Osteocyte (in vitro differentiated cells): ENCODE measurements at places on chromosomes 4 and X. TPM values are rescaled to one million over a fixed set of nuclear protein-coding genes. Genes with fewer than 3 reads are reported as not detected.

P2RY4 gene
- total RNA-seq: 0.27 TPM in 1 of 2 replicates, not detected in the other

- H3K36me3 ChIP-seq: no peaks in the 10 kb centered on the region
- no peak overlapping the region for H3K4me3 ChIP-seq
- H3K27ac ChIP-seq: no peak overlapping the region
- H3K4me1 ChIP-seq: no peaks in the 10 kb centered on the region
- H3K27me3 ChIP-seq: no peaks in the 10 kb centered on the region
- DNase-seq: no peak
Observed at GRCh38 chrX:129769467-129770154, 10.1 kb upstream of the SASH3 start.

FMR1NB gene
- total RNA-seq: not detected in 2 replicates

DNA sequence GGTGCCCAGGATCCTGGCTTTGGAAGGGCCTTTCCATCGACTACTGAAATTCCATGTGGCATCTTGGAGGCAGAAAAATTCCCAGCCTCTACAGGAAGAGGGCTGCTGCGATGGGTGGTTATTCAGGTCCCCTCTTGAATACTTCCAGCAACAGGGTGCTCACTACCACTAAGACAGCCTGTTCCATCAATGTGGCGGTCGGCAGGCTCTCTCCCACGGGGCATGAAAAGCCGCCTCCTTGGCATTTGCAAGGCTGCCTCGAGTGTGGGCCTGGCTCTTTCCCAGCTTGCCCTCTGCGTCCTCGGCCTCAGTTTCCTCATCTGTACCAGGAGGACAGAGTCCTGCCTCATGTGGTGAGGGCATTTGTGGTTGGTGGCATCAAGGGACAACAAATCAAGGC lies 62.4 kb downstream of the ADRA2C start:
- DNase-seq: no peak
- peaks cover 14% of the 10 kb centered on the region for H3K27me3 ChIP-seq
- H3K4me3 ChIP-seq: no peak overlapping the region
- H3K36me3 ChIP-seq: no peaks in the 10 kb centered on the region
- H3K27ac ChIP-seq: no peak overlapping the region
- no peaks in the 10 kb centered on the region for H3K4me1 ChIP-seq

- no peak for DNase-seq
- peaks cover 13% of the 10 kb centered on the region for H3K36me3 ChIP-seq
Observed at GRCh38 chr4:120853161-120853935, 69.2 kb downstream of the PRDM5 start.

GRCh38 chrX:69614886-69615285 lies 1.0 kb upstream of the EDA start:
- H3K36me3 ChIP-seq: no peaks in the 10 kb centered on the region
- no peak overlapping the region for H3K27ac ChIP-seq
- no peaks in the 10 kb centered on the region for H3K4me1 ChIP-seq

DNA sequence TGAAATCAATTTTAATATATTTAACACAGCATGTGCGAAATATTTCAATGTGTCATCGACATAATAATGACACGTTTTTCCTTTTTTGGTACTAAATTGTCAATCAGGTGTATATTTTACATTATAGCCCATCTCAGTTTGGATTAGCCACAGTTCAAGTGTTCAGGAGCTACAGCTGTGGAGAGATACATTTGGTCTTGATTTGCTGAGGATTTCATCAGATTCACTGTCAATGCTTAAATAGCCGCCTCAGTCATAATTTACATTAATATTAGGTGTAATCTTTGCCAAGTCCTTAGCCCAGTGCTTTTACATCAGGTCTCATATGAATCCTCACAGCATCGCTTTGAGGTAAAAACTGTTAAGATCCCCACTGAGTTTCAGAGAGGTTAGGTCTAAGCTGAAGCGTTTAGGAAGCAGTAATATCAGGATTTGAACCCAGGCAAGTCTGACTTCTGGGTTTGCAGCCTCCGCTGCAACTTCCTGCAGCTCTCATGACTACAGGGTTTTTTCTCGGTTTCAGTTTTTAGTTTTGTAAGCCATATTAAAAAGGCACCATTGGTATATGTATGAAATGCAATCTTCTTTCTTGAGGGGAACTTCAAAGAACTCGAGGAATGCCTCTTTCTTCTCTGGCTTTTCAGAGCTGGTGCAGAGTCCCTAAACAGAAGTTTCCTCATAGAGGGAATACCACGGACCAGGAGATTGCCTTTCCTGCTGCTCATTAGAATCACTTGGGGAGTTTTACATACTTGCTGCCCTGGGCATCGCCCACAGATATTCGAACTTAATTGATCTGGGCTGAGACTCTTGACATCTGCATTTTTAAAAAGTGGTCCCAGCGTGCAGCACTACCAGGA lies 6.4 kb downstream of the MTM1 start:
- H3K36me3 ChIP-seq: no peaks in the 10 kb centered on the region
- H3K4me1 ChIP-seq: peaks cover 47% of the 10 kb centered on the region
- no peaks in the 10 kb centered on the region for H3K27me3 ChIP-seq
- H3K27ac ChIP-seq: peak overlapping the region; percentile 68
- no peak overlapping the region for H3K4me3 ChIP-seq

DNA sequence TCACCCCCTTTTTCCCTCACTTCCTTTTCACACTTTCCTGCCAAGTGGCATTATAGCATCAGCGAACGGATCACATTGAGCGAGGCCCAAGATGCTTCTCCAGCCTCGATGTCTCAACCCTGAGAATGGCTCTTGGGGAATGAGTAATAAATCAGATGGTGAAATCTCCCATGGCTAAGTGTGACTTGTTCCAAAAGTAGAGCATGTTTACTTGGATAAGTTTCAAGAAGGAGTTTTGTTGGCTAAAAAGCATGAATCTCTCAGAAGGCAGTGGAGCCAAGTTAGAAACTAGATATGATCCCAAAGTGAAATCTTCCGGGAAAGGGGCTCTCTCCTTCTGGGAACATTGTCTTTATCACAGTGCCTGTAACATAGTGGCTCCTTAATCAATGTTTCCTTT lies 316.3 kb downstream of the CAMK2D start:
- H3K4me3 ChIP-seq: no peak overlapping the region
- no peaks in the 10 kb centered on the region for H3K36me3 ChIP-seq
- peaks cover 27% of the 10 kb centered on the region for H3K4me1 ChIP-seq
- peak overlapping the region; percentile 75 for H3K27ac ChIP-seq
- DNase-seq: no peak

TRO gene
- 70.5 and 83.2 TPM in 2 replicates for total RNA-seq

CD99L2 gene
- total RNA-seq: 61.9 and 66.3 TPM in 2 replicates

DNA sequence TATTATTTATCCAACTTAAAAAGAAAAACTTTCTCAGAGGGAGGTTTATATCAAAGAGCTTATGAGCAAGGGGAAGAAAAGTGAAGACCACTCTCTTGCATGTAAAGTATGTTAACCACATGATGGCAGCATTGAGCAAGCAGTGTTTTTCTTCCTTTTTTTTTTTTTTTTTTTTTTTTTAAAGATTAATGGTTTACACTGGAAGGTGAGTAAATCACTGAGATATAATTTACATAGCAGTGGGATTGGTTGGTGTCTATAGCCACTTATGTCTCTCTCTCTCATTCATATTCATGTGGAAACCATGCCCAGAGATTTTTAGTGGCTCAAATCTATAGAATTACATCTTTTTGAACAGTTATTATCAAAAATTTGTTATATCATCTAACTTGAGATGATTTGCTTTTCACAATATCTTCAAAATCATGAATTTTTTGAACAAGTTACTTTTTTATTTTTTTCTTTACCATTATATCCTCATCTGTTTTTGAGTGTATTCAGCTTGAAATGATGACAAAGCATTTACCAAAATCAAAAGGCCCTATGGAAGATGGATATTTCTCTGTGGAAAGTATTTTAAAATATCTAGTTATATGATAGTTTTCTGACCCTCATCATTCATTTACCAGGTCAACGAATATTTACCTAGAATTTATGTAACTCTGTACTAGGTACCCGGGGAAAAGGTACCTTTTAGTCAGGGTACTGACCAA lies 31.6 kb downstream of the MTHFD2L start:
- H3K27ac ChIP-seq: no peak overlapping the region
- peaks cover 2% of the 10 kb centered on the region for H3K27me3 ChIP-seq
- H3K36me3 ChIP-seq: peaks cover 3% of the 10 kb centered on the region
- H3K4me1 ChIP-seq: no peaks in the 10 kb centered on the region
- DNase-seq: no peak

ATOH1 gene
- total RNA-seq: not detected in 2 replicates

DNA sequence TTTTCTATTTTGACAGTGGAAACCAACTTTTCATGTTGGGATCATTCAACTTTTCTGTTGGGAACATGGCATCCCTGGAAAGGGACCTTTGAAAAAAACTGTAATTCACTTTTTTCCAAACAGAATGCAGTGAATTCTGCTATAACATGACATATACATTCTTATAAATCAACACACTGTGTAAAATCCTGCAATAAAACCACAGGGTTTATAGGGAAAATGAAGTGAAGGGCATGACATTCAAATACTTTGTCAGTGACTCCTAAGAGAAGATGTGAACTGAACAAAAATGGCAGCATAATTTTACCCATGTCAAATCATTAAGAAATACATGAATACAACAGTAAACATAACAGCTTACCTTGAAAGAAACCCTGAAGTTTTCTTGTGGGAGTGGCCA lies 264.5 kb upstream of the ANKRD50 start:
- no peak overlapping the region for H3K27ac ChIP-seq
- no peak for DNase-seq
- H3K27me3 ChIP-seq: no peaks in the 10 kb centered on the region
- no peak overlapping the region for H3K4me3 ChIP-seq

DIAPH2 gene
- 9.3 and 10.8 TPM in 2 replicates for total RNA-seq

DNA sequence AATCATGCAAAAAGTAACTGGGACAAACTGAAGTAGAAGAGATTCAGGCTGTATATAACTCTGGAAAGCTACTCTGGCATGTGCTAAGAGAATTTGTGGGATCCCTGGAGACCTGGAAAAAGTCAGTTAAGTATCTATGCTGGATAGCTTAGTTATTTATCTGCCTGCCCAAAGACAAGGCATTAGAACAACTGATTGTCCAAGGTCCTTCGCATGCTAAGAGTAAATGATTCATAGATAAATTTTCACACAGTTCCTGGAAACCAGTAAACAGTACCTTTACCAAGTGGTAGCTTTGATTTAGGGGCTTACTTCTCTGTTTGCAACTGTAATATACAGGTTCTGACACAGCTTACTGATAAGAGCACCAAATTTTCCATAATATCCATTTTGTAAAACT lies 104.8 kb downstream of the ATP11C start:
- H3K27ac ChIP-seq: no peak overlapping the region
- no peaks in the 10 kb centered on the region for H3K27me3 ChIP-seq
- DNase-seq: no peak
- H3K4me1 ChIP-seq: peaks cover 76% of the 10 kb centered on the region
- H3K4me3 ChIP-seq: no peak overlapping the region

F9 gene
- not detected in 2 replicates for total RNA-seq

- H3K27ac ChIP-seq: no peak overlapping the region
- no peak for DNase-seq
- H3K4me1 ChIP-seq: no peaks in the 10 kb centered on the region
- no peaks in the 10 kb centered on the region for H3K36me3 ChIP-seq
- peaks cover 2% of the 10 kb centered on the region for H3K27me3 ChIP-seq
Observed at GRCh38 chrX:35461164-35461563, 337.0 kb upstream of the MAGEB16 start.

TASL gene
- not detected in 2 replicates for total RNA-seq

DNA sequence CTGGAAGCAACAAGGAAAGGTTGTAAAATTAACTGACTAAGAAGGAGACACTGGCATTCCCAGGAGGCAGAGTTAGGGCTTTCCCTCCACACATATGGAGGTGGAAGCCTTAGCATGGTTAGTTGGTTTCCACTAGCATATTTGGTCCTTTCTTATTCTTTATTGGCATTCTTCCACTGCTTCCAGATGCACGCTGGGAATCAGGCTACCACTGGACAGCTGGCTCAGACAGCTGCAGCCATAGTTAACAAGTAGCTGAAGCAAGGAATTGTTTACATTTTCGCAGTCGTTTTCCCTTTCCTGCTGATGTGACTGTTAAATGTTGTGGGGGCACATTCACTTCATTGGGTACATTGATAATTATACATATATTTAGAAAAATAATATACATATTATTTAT lies 169.2 kb downstream of the GRIA2 start:
- H3K4me1 ChIP-seq: no peaks in the 10 kb centered on the region
- H3K4me3 ChIP-seq: no peak overlapping the region
- no peak for DNase-seq
- peaks cover 7% of the 10 kb centered on the region for H3K27me3 ChIP-seq
- no peak overlapping the region for H3K27ac ChIP-seq

- H3K4me1 ChIP-seq: peaks cover 5% of the 10 kb centered on the region
- H3K36me3 ChIP-seq: no peaks in the 10 kb centered on the region
- peak within 1 kb of the TSS; percentile 44 for H3K4me3 ChIP-seq
- H3K27ac ChIP-seq: no peak within 1 kb of the TSS
- peak; percentile 79 for DNase-seq
- peaks cover 55% of the 10 kb centered on the region for H3K27me3 ChIP-seq
Observed at GRCh38 chr4:6472387-6473263, at the start of gene PPP2R2C. PPP2R2C (minus strand) TSS chr4:6472614; CDS start chr4:6472229, 385 bp downstream.

FGF5 gene
- 7.0 and 8.2 TPM in 2 replicates for total RNA-seq

- H3K27me3 ChIP-seq: no peaks in the 10 kb centered on the region
- H3K27ac ChIP-seq: no peak overlapping the region
- no peak for DNase-seq
- peaks cover 34% of the 10 kb centered on the region for H3K4me1 ChIP-seq
- H3K36me3 ChIP-seq: no peaks in the 10 kb centered on the region
Observed at GRCh38 chrX:13055486-13055885, 11.1 kb upstream of the FAM9C start.

TRIML2 gene
- total RNA-seq: not detected in 2 replicates

F11 gene
- total RNA-seq: not detected in 2 replicates

- H3K4me1 ChIP-seq: no peaks in the 10 kb centered on the region
- H3K27me3 ChIP-seq: no peaks in the 10 kb centered on the region
- no peak overlapping the region for H3K4me3 ChIP-seq
Observed at GRCh38 chrX:148271263-148271662, 229.2 kb upstream of the AFF2 start.

- H3K27ac ChIP-seq: peak overlapping the region; percentile 34
- no peak overlapping the region for H3K4me3 ChIP-seq
- DNase-seq: no peak
- H3K4me1 ChIP-seq: peaks cover 31% of the 10 kb centered on the region
Observed at GRCh38 chr4:8228319-8229250, 29.5 kb downstream of the SH3TC1 start.

XKRX gene
- total RNA-seq: not detected in 2 replicates

GRCh38 chrX:112818114-112819007 lies 22.3 kb downstream of the AMOT start:
- H3K27me3 ChIP-seq: no peaks in the 10 kb centered on the region
- H3K4me1 ChIP-seq: peaks cover 7% of the 10 kb centered on the region
- DNase-seq: no peak
- no peak overlapping the region for H3K27ac ChIP-seq

- H3K4me1 ChIP-seq: no peaks in the 10 kb centered on the region
- no peak overlapping the region for H3K4me3 ChIP-seq
- H3K27ac ChIP-seq: no peak overlapping the region
- H3K36me3 ChIP-seq: no peaks in the 10 kb centered on the region
Observed at GRCh38 chrX:24668111-24668510, 21.0 kb upstream of the PCYT1B start.

RHOXF2B gene
- not detected in 2 replicates for total RNA-seq

MAP7D3 gene
- total RNA-seq: 84.7 and 87.4 TPM in 2 replicates

- peak overlapping the region; percentile 82 for H3K4me3 ChIP-seq
- no peaks in the 10 kb centered on the region for H3K36me3 ChIP-seq
- DNase-seq: no peak
- no peaks in the 10 kb centered on the region for H3K4me1 ChIP-seq
- H3K27ac ChIP-seq: peak overlapping the region; percentile 65
Observed at GRCh38 chrX:155767051-155767875, 113.9 kb upstream of the VAMP7 start.

GRCh38 chr4:7939377-7940108 lies at the start of gene AFAP1:
AFAP1 (minus strand) TSS chr4:7939861; CDS start chr4:7872078, 67,783 bp downstream.
- no peaks in the 10 kb centered on the region for H3K27me3 ChIP-seq
- peak within 1 kb of the TSS; percentile 81 for H3K27ac ChIP-seq
- no peaks in the 10 kb centered on the region for H3K36me3 ChIP-seq
- H3K4me1 ChIP-seq: peaks cover 41% of the 10 kb centered on the region
- DNase-seq: peak; percentile 97

IL13RA2 gene
- not detected in 2 replicates for total RNA-seq
